ENCODE measurements at places on chromosomes 12 and 14.

DNA sequence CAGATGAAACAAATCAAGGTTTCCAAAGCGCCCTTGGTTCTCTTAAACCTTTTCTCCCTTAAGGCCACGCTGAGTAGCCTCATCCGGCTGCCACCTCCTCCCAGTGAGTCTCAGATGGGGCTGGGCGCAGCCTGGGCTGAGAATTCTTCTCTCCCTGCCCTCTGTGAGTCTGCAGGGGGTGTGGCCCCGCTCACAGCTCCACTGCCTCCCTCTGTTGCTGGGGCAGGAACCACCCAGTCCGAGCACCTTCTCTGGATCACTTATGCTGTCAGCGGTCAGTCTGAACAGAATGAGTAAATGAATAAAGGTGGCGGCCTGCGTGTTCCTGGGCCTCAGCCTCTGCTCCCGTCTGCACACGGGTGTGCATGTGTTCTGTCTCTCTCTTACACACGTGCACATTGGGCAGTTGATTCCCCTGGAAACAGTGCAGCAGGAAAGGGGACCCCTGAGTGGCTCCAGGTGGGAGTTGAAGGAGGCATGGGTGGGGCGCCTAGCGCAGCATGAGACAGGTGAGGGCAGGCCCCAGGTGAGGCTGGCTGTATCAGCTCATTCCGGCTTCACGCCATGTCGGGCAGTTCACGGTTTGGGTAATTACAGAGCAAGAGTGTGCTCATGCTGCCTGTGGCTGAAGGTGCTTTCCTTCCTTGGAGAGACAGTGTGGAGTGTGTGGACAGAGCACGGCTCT is 4.3 kb downstream of the PAPLN start:
- no peak for DNase-seq

GRCh38 chr12:93714382-93714781 is 37.2 kb downstream of the CRADD start:
- no peak for DNase-seq

GRCh38 chr12:15650399-15651128 is 138.6 kb downstream of the EPS8 start:
- DNase-seq: no peak

GRCh38 chr12:3994500-3994899 is 121.3 kb upstream of the PARP11 start:
- no peak for DNase-seq

- DNase-seq: no peak
Measured at GRCh38 chr12:91604897-91605296, 422.3 kb upstream of the DCN start.

GRCh38 chr14:33859306-33859705 is 91.6 kb downstream of the EGLN3 start:
- no peak for DNase-seq

GRCh38 chr12:19967001-19967400 is 401.3 kb upstream of the PDE3A start:
- DNase-seq: no peak

- DNase-seq: no peak
Measured at GRCh38 chr12:19740472-19741131, 301.3 kb downstream of the AEBP2 start.

DNA sequence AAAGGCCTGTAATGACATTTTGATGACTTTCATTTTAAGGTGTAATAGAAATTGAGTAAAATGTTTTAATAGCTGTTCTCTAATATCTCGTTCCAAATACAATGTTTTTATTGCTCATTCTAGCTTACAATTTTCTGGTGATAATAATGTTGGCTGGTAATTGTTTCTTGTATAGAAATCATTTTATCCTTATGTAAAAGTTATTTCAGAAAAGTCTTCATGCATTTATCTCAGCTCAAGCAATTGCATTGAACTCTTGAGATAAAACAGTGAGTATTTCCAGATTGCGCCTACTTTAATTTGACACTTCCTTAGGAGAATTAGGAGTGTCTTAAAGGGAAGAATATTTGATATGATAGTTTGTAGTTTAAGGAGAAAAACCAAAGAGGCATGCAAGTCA is 4.0 kb downstream of the RMST start:
- DNase-seq: no peak

- no peak for DNase-seq
Measured at GRCh38 chr12:57875753-57876547, 29.4 kb upstream of the CTDSP2 start.

- DNase-seq: no peak
Measured at GRCh38 chr12:27034607-27035293, 12.4 kb downstream of the MED21 start.

GRCh38 chr12:59499774-59500173 is 96.1 kb upstream of the SLC16A7 start:
- no peak for DNase-seq

DNA sequence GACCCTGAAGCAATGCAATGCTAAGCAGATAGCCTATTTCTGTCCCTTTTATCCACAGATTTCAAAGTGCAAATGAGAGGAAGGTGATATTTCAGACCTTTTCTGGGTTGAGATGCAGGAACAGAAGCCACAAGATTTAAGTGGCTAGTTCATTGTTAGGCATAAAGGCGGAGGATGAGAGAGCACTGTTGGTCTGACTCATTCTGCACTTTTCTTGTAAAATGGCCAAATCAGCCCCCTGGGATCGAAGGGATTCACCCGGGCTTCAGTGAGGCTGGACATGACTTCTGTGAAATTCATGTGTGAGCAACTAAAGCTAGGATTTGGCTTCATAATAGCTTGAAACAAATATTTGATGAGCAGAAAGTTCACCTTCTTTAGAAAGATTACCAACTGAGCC is 101.9 kb upstream of the OVCH1 start:
- DNase-seq: no peak

DNA sequence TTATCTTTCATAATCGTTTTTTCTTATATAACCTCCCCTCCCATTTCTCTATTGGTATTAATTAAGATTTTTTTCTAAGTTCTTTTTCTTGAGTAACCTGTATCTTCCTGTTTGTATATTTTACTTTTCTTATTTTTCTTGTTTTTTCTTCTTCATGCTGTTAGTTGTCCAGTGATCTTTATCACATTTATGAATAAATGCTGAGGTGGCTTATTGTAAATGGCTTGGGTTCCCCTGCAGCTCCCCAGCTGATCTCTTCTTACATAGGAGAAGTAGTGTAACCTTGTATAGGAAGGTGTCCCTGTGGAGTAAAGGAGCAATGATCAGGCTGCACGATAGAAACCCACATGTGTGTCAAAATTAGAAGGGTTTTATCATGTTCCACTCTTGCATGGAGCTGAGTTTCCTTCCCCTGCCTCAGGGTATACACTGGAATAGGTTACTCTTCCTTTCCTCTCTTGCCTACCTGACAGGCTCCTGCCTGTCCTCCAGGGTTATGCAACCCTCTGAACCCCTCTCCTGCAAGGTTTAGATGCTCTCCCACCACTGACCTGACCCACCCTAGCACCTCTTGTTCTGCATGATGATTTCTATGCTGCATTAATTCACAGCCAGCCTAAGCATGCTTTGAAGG is 334.8 kb upstream of the RGS6 start:
- no peak for DNase-seq

GRCh38 chr12:92921877-92922276 is 7.2 kb downstream of the EEA1 start:
- no peak for DNase-seq

GRCh38 chr14:26289891-26290486 is 307.8 kb downstream of the NOVA1 start:
- no peak for DNase-seq

- DNase-seq: no peak
Measured at GRCh38 chr14:69287098-69288010, 27.4 kb downstream of the GALNT16 start.

DNA sequence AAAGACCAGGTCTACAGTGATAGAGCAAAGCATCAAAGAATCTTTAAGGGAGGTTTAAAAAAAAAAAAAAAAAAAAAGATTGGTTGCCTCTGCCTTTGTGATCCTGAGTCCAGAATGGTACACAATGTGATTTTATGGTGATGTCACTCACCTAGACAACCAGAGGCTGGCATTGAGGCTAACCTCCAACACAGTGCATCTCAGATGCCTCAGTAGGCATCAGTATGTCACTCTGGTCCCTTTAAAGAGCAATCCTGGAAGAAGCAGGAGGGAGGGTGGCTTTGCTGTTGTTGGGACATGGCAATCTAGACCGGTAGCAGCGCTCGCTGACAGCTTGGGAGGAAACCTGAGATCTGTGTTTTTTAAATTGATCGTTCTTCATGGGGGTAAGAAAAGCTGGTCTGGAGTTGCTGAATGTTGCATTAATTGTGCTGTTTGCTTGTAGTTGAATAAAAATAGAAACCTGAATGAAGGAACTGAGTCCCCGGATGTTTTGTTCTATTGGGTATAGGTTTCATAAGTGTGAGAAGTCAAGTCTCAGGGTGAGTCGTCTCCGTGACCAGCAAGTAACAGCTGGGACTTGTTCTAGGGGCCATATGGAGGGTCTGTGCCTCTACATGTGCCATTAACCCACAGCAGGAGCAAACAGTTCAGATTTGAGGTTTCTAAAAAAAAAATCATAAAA is 9.3 kb downstream of the PEBP1 start:
- no peak for DNase-seq

GRCh38 chr14:99330316-99331240 is 58.6 kb upstream of the BCL11B start:
- no peak for DNase-seq

DNA sequence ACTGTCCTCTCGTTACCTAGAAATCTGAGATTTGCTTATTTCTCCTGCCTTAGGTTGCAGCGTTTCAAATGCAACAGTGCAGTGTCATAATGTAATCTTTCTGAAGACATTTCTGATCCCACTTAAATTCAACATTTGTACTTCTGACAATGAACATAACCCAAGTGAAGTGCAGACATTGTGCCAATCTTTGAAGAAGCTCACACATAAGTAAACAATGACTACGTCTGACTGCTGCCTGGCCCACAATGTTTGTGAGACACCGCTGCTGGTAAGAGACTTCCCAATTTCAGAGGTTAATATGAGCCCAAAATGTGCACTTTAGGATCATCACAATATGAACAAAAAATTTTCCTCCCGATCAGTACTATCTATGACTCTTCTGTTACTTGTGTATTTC is 84.6 kb upstream of the BCL2L14 start:
- DNase-seq: no peak

DNA sequence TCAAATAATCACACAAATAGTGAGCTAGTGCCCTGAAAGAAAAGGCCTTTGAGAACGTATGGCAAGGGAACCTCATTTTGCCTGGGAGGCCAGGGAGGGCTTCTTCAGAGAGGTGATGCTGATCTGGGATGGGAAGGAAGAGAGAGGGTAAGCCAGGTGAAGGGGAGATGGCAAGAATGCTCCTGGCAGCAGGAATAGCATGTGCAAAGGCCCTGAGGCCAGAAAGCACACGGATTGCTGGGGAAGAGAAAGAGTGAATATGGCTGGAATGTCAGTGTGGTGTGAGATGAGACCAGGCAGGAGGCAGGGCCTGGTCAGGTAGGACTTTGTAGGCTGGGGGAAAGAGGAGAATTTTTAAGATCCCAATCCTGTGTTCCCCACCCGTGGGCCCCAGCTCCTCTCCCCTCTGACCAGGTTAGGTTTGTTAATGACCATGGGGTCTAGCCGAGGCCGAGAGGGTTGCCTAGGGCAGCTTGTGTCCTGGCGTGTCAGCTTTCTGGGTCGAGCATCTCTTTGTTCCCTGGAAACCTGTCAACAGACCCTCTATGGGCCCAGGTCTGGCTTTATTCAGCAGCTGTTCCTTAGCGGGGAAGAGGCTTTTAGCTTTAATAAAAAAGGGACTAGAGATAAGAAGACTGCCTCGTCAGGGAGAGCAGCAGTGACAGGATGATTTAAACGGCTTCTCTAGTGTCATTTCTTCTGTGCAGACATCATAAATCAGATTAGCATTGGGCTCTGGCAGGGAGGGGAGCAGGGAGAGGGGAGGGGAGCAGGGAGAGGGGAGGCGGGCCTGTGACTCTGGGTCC is 123.4 kb downstream of the ADCK1 start:
- DNase-seq: no peak

DNA sequence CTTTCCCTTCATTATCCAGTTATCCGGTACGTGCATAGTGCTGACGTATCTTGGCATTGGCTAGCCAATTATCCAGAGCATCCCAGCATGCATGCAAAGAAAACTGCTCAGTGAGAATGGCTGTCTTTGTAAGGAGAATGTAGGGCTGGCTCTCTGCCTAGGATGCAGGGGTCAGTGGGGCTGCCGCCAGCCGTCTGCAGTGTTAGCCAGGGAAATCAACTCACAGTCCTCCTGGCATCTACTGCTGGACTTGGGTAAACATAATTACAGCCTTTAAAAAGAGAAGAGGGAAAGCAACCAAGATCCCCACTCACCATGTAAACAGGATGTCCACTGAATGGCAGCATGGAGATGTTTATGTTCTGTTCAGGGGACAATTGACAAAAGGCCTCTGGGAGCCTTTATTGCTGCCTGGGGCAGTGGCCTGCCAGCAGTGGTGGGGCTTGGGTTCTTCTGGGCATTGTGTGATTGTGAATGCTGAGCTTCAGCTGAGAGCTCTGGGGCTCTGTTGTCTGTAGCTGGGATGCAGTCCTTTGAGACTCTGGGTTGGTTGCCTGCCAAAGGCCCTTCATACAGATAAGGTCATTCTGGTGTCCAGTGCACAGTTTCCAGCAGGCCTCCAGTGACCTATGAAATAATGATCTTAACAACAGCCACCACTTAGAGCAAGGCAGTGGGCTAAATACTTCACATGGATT is 121.8 kb downstream of the TBC1D30 start:
- DNase-seq: no peak

GRCh38 chr12:14698555-14698954 is 2.2 kb upstream of the GUCY2C start:
- no peak for DNase-seq

GRCh38 chr14:36805131-36805559 is 143.5 kb downstream of the PAX9 start:
- no peak for DNase-seq

- DNase-seq: no peak
Measured at GRCh38 chr14:37036669-37037341, 135.6 kb downstream of the SLC25A21 start.

DNA sequence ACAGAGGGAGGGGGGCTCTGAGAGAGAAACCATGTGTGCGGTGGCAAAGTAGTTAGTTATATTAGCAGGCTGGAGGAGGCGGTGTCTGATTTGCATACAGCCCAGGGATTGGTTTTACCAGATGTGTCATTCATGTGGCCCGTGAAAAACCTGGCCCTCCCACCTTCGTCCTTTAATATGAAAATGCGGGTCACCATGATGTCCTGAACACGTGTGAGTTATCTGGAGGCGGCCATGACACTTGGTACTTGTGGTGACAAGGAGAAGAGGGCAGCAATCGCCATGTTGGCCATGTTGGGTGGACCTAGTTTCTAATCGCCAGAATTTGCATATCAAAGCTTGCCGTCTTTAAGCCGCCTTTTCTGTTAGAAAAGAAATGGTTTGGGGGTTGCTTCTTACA is 108.8 kb downstream of the RAD51B start:
- no peak for DNase-seq
